ENCODE measurements at places on chromosomes 4 and X. TPM values are rescaled to one million over a fixed set of nuclear protein-coding genes. Genes with fewer than 3 reads are reported as not detected.

GLRA2 gene
- total RNA-seq, result not detected

UCHL1 gene
- 1.3 TPM for total RNA-seq

GAGE12J gene
- total RNA-seq, result not detected

JCHAIN gene
- total RNA-seq, result not detected

LIMCH1 gene
- total RNA-seq, result 36.6 TPM

TKTL2 gene
- not detected for total RNA-seq

NEIL3 gene
- 5.8 TPM for total RNA-seq

ARMCX6 gene
- not detected for total RNA-seq

TMPRSS11B gene
- not detected for total RNA-seq

PDE6B gene
- total RNA-seq, result not detected

CD40LG gene
- not detected for total RNA-seq

ARMCX4 gene
- not detected for total RNA-seq

COL4A6 gene
- total RNA-seq, result 58.3 TPM

ARHGEF38 gene
- total RNA-seq, result not detected

SSX4 gene
- total RNA-seq, result not detected

SMARCAD1 gene
- total RNA-seq, result 38.1 TPM

TMSB15C gene
- total RNA-seq, result 1.3 TPM

ETNPPL gene
- total RNA-seq, result not detected

CORIN gene
- 1.0 TPM for total RNA-seq

GPC3 gene
- total RNA-seq, result 0.37 TPM

ASB12 gene
- total RNA-seq, result not detected

RS1 gene
- total RNA-seq, result not detected

SASH3 gene
- not detected for total RNA-seq

DIAPH2 gene
- 17.6 TPM for total RNA-seq

CXCL1 gene
- 35.0 TPM for total RNA-seq

TAF7L gene
- not detected for total RNA-seq

SH3D19 gene
- total RNA-seq, result 51.3 TPM

ZNF732 gene
- 0.47 TPM for total RNA-seq

Data from MCF 10A (cell line).